Activated naive CD4-positive, alpha-beta T cell treated with anti-CD3 and anti-CD28 coated beads for 36 hours (primary cell): ENCODE measurements at places on chromosomes 7 and 10. TPM values are rescaled to one million over a fixed set of nuclear protein-coding genes. Genes with fewer than 3 reads are reported as not detected.

GRCh38 chr10:133229265-133230043, 563 bp upstream of the UTF1 start:
- no peaks in the 10 kb centered on the region for H3K36me3 ChIP-seq
- no peak overlapping the region for H3K4me3 ChIP-seq
- H3K27ac ChIP-seq, result no peak overlapping the region

DNA sequence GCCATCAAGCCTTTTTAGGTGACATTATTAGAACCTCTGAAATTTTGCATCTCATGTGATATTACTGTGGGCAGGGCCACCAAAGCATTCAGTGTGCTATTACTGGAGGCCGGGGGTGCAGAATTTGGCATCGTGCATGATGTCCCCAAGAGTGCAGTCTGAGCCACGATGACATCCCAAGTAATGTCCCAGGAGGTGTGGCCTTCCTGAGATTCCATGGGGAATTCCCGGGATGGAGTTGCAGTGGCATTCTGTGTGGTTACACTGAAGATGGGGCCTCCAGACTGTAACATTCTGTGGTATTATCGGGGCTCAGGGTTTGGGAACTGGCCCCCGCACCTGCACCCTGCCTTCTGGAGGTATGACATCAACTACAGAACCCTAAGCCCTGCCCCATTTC, 9.1 kb downstream of the LDB3 start:
- no peak overlapping the region for H3K4me3 ChIP-seq
- H3K4me1 ChIP-seq, result no peaks in the 10 kb centered on the region
- H3K36me3 ChIP-seq, result no peaks in the 10 kb centered on the region

DNA sequence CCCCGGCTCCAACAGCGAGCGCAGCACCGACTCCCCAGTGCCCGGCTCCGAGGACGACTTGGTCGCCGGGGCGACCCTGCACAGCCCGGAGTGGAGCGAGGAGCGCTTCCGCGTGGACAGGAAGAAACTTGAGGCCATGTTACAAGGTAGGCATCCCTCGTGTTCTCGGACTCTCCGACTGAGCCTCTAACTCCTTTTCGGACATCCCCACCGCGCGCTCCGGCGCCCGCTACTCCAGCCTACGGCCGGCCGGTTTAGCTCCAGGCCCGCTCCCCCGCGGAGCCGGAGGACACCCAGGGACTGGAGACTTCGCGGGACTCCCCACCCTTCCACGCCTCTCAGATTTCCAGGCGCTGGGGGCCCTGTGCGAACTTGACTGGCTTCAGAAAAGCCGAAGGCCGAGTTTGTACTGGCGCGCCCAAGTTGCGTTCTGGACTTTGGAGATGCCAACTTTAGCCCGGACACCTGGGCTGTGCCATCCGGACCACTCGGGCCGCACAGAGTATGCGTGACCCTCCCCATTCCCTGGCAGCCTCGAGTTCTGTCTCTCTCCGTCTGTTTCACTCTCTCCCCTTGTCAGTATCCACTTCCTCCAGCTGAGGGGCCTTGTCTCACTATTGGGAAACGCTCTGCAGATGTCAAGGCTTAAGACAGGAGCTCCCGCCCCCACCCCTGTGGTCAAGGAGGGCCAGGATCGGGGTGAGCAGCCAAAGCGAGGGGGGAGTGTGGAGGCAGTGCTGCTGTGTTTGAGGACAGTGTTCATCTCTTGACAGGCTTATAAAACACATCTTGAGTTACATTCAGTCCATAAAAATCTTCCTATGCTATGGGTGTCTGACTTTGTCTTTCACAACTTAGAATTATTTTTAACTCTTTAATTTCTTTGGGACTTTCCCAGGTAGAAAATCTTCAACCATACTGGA, 777 bp downstream of the BICC1 start:
- H3K27ac ChIP-seq, result no peak overlapping the region
- H3K36me3 ChIP-seq, result no peaks in the 10 kb centered on the region
- H3K4me1 ChIP-seq, result peaks cover 8% of the 10 kb centered on the region
- H3K4me3 ChIP-seq, result peak overlapping the region; percentile 55
- peaks cover 38% of the 10 kb centered on the region for H3K27me3 ChIP-seq

GRCh38 chr7:38822549-38822948, 86.4 kb downstream of the VPS41 start:
- no peak for DNase-seq
- no peak overlapping the region for H3K4me3 ChIP-seq
- H3K4me1 ChIP-seq, result no peaks in the 10 kb centered on the region

DNA sequence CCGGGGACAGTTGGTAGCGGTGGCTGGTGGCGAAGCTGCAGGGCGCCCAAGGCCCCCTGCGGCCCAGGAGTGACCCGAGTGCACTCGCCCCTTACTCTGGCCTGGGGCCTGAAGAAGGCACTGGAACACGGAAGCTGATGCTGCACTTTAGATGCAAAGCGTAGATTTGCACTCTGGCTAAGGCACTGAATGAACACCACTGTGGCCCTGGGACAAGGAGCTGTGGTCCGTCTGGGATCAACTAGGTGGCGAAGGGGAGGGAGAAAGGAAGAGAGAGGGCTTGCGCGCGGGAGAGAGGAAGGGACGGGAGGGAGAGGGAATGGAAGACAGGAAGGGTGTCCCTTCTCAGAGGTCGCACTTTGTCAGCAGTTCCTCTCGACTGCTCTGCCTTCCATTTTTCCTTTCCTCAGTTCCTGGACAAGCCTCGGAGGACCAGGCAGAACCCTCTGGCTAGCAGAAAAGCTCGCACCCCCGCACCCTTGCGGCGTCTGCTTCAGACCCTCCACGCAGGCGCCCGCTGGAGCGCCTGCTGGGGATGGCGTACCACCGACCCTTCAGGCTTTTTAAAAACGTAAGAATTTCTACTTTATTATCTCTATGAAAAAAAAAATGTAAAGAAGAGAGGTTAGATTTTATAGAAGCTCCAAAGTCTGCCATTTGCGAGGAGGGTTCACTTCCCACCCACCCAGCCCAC, 1.2 kb downstream of the FERD3L start:
- no peaks in the 10 kb centered on the region for H3K36me3 ChIP-seq
- H3K4me1 ChIP-seq, result no peaks in the 10 kb centered on the region
- DNase-seq, result no peak
- no peak overlapping the region for H3K27ac ChIP-seq

- no peak overlapping the region for H3K4me3 ChIP-seq
- H3K27me3 ChIP-seq, result peaks cover 24% of the 10 kb centered on the region
- no peak overlapping the region for H3K27ac ChIP-seq
- H3K4me1 ChIP-seq, result no peaks in the 10 kb centered on the region
- DNase-seq, result no peak
Measured at GRCh38 chr7:96920713-96921112, 84.6 kb upstream of the DLX6 start.

DNA sequence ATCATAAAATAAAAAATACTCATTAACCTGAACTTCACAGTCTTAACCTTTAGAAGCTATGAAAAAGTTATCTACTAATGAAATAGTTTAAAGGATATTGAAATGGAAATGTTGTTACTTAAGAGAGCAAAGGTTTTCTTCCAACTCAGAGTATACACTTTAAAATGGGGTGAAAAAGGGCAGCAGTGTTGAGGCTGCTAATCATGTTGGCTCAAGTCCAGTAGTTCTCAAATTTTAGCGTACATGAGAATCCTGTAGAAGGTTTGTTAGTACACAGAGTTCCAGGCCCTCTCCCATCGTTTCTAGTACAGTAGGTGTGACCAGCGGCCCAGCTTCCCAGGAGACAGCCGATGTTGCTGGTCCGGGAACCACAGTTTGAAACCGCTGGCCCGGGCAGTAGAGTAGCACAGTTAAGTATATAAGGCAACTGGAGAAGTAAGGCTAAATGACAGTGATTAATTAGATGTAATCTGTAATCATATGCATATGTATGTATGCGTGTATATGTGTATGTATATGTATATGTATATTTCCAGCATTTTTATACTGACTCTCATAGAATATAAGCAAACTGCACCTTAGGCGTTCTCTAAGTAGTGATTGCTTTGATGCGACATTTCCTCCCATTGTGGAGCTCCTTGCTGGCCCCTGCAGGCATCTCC, 147.2 kb upstream of the PRR15 start:
- H3K27ac ChIP-seq, result no peak overlapping the region
- H3K4me1 ChIP-seq, result no peaks in the 10 kb centered on the region
- DNase-seq, result no peak
- H3K36me3 ChIP-seq, result no peaks in the 10 kb centered on the region

DNA sequence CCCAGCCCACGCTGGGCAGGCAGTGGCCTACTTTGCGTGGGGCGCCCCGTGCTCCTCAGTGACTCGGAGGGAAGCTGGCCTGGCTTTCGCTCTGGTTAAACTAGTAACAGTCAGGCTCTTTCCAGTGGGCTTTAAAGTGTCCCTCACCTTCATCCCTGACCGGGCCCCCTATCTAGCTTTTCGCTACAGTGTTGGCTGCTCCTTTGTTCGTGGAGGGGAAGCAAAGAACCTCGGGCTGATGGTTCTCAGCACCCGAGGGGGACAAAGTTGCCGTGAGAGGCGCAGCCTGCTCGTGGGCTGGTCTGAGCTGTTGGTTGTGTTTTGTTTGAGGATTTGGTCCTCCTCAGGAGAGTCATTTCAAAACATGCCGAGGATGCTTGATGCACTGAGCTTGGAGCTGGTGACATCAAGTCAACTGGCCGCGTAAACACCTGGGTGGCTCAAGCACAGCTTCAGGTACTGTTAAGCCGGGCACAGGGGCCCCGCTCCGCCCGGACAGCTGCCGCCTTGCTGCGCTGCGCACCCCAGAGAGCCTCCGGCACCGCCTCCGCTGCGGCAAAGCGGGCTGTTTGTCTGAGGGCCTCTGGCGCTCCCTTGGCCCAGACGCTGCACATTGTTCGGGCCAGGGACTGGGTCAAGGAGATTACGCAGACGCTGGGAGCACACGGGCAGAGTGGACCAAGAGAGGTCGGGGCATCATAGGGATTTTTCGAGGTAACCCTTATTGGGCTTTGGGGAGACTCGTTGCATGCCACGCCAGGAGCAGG, 1.6 kb downstream of the DLX6 start:
- no peak for DNase-seq
- H3K4me3 ChIP-seq, result peak overlapping the region; percentile 68
- H3K4me1 ChIP-seq, result peaks cover 19% of the 10 kb centered on the region
- H3K27ac ChIP-seq, result no peak overlapping the region

- no peak overlapping the region for H3K27ac ChIP-seq
- no peak overlapping the region for H3K4me3 ChIP-seq
- no peaks in the 10 kb centered on the region for H3K4me1 ChIP-seq
- no peaks in the 10 kb centered on the region for H3K36me3 ChIP-seq
Measured at GRCh38 chr7:156659961-156660360, 19.4 kb downstream of the RNF32 start.

DNA sequence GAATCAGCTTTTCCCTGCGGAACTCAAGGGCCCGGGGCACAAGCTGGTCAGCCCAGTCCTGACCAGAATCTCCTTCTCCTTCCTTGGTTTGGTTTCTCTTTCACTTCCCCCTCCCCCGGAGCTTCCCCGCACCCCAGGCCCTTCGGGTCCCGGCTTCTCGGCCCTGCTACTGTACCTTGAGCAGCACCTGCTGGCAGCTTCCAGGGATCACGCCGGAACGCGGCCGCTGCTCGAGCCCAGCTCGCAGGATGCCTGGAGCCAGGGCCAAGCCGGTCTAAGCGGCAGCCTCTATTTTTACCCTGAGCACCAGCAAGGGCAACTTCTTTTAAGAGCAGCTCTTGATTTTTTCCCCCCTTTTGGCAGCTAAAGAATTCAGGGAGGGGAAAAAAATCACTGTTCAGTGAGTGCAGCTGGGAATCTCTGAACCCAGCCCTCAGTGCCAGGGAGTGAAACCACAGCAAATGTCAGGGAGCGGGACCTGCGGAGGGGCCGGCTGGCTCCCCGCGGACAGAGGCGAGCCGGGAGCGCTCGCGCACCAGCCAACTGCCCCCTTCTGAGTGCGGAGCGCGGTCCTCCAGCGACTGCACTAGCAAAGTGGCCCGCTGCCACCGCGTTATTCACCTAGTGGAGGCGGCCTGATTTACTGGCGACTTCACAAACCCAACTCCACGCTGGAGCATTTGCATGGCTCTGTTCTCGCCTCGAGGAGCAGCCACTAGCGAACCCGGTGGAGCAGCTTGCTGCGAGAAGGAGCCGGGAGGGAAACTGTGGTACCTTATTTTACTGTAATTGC, 2.4 kb upstream of the INHBA start:
- DNase-seq, result peak; percentile 74
- H3K36me3 ChIP-seq, result no peaks in the 10 kb centered on the region
- H3K27ac ChIP-seq, result no peak overlapping the region
- H3K4me3 ChIP-seq, result peak overlapping the region; percentile 50

GRCh38 chr10:106830006-106830405, 334.5 kb downstream of the SORCS1 start:
- no peak for DNase-seq
- H3K36me3 ChIP-seq, result no peaks in the 10 kb centered on the region
- no peaks in the 10 kb centered on the region for H3K4me1 ChIP-seq
- H3K27me3 ChIP-seq, result no peaks in the 10 kb centered on the region

The TNS3 gene
- total RNA-seq, result 0.12 TPM

The ZNF25 gene
- total RNA-seq, result 9.4 TPM

The SPOCK2 gene
- 205 TPM for total RNA-seq

The ABCC2 gene
- 0.64 TPM for total RNA-seq
